ENCODE measurements at places on chromosomes 11 and 22. TPM values are rescaled to one million over a fixed set of nuclear protein-coding genes. Genes with fewer than 3 reads are reported as not detected.

Gene ZBTB16
- 11.6 TPM for total RNA-seq

- no peak overlapping the region for H3K4me3 ChIP-seq
- no peaks in the 10 kb centered on the region for H3K4me1 ChIP-seq
- H3K27ac ChIP-seq = no peak overlapping the region
- no peaks in the 10 kb centered on the region for H3K36me3 ChIP-seq
- no peaks in the 10 kb centered on the region for H3K27me3 ChIP-seq
- DNase-seq = no peak
These were observed 56.1 kb upstream of the SLC22A12 start for GRCh38 chr11:64534950-64535349.

Gene FXYD6
- total RNA-seq = 27.7 TPM

GRCh38 chr22:37162221-37163095, 12.7 kb upstream of the IL2RB start:
- no peak overlapping the region for H3K4me3 ChIP-seq
- H3K4me1 ChIP-seq = peaks cover 5% of the 10 kb centered on the region
- H3K27me3 ChIP-seq = no peaks in the 10 kb centered on the region
- DNase-seq = no peak
- no peaks in the 10 kb centered on the region for H3K36me3 ChIP-seq

Measured in esophagus squamous epithelium (tissue), 5 donors.